ENCODE measurements at places on chromosomes 13 and 19.

DNA sequence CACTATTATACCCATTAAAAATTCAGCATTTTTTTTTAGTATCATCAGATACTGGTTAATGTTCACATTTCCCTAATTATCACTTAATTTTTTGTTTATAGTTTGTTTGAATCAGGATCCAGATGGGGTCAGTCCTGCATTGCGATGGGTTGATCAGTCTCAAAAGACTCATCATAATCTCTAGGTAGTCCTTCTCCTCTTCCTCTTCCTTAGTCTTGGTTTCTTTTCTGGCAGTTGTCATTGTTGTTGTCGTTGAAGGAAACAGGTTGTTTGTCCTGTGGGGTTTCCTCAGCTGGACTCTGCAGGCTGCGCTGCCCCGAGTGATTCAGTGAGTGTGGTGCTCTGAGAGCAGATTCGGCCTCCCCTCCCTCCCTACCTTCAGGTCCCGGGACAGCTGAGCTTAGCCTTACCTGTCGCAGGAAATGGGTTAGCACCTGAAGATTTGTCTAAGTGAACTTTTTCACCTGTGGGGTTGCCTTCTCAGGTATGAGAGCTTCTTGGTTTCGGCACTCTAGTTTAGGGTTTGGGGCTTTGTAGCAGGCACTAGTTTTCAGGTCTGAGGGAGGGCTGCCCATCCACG lies 34.1 kb downstream of the NFIX start:
- no peak for DNase-seq

- DNase-seq = no peak
These were observed 965.6 kb downstream of the EFNB2 start for GRCh38 chr13:105569816-105570215.

- DNase-seq = peak; percentile 51
These were observed 78.3 kb downstream of the CYSLTR2 start for GRCh38 chr13:48731957-48732569.

GRCh38 chr13:40061466-40062450 lies 406.3 kb downstream of the COG6 start:
- no peak for DNase-seq

- DNase-seq = no peak
These were observed 271.1 kb downstream of the UQCRFS1 start for GRCh38 chr19:28941833-28942232.

GRCh38 chr19:38004521-38005223 lies 97.7 kb downstream of the SIPA1L3 start:
- DNase-seq = no peak

DNA sequence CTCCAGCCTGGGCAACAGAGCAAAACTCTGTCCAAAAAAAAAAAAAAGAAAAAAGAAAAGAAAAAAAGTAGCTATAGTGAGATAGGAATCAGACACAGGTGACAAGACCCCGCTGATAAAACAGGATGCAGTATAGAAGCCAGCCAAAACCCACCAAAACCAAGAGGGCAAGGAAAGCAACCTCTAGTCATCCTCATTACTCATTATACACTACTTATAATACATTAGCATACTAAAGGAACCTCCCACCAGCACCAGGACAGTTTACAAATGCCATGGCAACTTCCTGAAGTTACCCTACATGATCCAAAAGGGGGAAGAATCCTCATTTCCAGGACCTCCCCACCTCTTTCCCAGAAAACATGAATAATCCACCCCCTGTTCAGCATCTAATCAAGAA lies 35.6 kb upstream of the UBL3 start:
- DNase-seq = no peak

- no peak for DNase-seq
These were observed 87.1 kb upstream of the FNDC3A start for GRCh38 chr13:48888613-48889012.

GRCh38 chr13:80341101-80341755 lies at the start of gene SPRY2:
TSS of gene SPRY2 (minus strand) at chr13:80341126. CDS start at chr13:80337705, 3,421 bp downstream.
- DNase-seq = no peak

GRCh38 chr13:50370303-50370950 lies 355.2 kb downstream of the KCNRG start:
- no peak for DNase-seq

DNA sequence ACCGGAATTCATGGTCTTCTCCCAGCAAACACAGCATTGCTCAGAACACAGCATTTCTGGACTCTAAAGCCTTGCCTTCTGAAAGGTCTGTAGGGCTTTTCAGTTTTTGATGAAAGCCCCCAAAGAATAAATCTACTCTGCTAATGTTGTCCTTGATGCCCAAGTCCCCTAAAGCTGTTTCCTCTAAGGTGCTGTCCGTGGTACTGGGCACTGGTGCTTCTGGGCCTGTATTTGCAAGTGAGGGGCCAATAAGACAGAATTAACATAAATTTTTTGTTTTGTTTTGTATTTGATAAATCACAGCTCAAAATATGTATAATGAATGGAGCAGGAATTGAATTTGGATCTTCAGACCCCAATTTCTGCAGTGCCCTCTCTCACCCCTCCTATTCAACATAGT lies 12.1 kb upstream of the LGALS13 start:
- DNase-seq = no peak

- DNase-seq = no peak
These were observed 9.8 kb downstream of the KBTBD6 start for GRCh38 chr13:41122838-41123237.

GRCh38 chr19:2492870-2493269 lies 16.9 kb downstream of the GADD45B start:
- DNase-seq = no peak

DNA sequence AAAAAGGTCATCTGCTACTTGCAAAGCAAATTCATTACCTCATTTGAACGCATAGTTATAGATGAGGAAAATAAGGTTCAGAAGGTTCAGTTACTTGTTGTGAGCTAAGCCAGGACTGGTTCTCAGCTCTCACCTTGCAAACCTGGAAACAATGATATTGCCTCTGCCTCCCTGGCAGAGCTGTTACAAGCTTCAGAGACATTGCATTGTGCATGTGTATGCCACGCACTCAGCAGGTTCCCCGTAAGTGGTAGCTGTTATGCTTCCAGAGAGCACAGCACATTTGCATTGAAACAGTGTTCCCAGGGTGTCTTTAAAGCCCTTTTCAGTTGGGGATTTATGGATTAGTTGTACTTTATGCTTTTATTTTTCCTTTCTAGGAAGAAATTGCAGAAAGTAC lies 80.6 kb downstream of the DGKH start:
- no peak for DNase-seq

DNA sequence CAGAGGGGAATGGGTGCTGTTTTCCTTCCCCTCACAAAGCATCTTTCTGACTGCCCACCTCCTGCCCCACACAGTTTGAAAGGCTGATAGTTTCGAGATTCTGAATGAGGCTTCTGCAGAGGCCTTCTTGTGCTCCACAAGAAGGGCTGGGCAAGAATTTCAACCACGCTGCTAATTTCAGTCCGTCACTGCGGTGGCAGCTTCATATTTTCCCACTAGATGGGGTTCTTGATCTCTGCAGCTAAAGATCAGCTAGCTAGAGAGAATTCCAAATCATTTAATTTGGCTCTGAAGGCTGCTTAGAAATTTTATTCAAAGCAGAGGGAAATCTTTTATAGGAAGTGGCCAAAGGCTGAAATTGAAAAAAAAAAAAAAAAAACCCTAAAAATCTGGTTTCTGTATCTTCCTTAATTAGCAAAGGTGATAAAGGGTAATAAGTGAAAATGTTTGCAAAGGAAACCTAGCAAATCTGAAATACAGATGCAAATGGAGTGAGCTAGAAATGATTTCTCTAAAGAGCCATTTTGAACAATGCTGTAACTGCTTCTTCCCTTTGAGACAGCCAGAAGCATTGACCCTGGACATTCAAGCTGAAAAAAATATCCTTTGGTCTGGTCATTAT lies 38.0 kb upstream of the C13orf42 start:
- DNase-seq = no peak

- no peak for DNase-seq
These were observed 9.8 kb upstream of the SIGLEC12 start for GRCh38 chr19:51511353-51511752.

DNA sequence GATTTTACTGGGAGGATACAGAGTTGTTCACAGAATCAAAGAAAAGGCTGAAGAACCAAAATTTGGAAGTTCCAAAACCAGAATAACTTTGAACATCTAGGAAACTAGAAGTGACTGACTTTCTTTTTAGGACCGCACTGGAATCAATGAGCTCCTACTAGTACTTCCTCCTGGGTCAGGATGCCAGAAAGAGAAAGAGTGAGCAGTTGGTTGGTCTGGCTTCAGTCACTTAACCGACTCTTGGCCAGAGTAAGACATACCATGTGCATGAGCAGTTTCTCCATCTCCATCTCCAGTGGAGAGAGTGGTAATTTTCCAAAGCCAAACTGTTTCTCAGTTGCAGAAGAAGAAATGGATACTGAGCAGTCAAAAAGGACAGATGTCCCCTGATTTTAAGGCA lies 27.1 kb upstream of the MTUS2 start:
- DNase-seq = no peak

GRCh38 chr19:28862238-28862637 lies 350.7 kb downstream of the UQCRFS1 start:
- no peak for DNase-seq

DNA sequence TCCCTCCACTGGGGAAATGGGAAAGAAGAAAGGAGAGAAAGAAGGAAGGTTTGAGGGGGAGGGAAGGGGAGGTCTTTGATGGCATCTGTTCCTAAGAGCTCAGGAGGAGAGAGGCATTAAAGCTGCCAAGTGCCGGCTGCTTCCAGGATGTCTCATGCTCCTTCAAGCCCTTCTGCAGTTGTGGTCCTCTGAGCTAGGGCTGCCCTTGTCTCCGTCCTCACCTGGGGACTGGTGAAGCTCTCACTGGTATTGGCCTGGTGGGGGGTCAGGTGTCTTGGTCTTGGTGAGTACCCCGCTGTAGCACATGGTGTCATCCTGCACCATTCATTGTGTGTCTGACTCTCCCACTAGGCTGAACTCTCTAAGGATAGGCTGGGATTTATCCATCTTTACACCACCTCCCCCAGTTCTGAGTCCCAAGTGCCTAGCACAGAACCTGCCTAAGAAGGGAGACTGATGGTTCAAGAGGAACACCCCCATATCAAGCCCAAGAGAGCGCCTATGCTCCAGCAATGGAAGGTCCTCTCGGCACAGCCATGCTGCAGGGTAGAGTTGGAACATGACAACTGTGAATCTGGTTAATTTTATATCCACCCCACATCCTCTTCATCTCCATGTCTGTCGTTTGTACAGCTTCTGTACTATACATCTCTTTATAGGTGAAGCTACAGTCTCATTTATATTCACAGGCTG lies 83.7 kb downstream of the AKAP11 start:
- DNase-seq = no peak

GRCh38 chr19:35287713-35288112 lies 4.2 kb upstream of the MAG start:
- DNase-seq = no peak

DNA sequence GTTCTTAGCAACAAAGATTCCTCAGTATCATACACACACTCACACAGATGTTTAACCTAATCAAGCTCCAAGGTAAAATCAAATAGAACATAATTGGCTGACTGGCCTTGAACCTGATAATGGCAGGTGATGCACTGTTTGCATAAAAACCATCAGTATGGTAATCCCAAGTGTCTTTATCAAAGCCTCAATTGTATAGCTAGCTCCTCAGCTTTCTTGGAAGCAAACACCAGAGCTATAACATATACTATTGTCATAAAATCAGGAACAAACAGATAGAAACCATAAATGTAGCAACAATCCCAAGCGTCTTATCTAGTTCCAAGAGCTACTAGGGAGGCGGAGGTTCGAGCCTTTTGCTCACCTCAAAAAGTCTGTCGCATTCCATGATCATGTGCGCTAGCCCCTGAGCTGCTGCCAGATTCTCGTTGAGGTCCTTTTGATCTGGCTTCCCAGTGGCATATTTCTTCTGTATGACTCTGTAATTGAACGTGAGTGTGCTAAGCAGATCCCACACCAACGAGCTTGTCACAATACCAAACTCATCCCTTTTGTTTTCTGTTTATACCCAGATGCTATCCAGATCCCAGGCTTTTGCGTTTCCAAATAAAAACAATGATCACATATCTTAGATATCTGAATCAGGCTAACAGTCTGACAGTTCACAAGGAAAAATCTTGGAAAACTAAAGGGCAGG lies 95.3 kb downstream of the KL start:
- DNase-seq = no peak

- DNase-seq = no peak
These were observed 714 bp downstream of the PLPP2 start for GRCh38 chr19:290372-291005.

GRCh38 chr13:49444524-49445395 lies 686 bp downstream of the SETDB2 start:
- DNase-seq = no peak

DNA sequence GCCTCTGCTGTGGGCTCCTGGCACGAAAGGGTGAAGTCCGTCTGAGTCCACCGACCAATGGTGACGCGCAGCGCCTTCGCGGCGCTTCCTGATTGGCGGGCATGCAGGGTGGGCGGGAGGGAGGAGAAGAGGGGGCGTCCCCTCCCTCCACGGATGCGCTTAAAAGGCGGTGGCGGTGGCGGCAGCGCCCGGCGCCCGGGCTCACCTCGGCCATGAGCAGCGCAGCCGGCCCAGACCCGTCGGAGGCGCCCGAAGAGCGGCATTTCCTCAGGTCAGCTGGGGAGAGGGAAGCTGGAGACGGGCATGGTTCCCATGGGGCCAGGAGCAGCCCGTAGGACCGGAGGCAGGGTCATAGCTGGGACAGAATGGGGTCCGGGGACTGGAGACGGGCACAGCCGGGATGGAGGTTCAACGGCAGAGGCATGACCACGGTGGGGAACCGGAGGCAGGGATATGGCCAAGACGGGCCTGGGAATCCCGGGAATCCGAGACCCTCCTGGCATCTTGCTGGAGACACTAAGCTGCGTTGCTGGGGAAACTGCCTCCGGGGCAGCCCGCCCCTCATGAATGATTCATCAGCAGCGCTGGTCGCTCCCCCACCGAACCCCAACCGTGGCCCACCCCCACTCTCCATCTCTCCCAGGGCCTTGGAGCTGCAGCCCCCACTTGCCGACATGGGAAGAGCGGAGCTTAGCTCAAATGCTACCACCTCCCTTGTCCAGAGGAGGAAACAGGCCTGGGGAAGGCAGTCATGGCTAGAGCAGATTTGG lies at the start of gene YJEFN3:
YJEFN3 (plus strand) TSS at position 191 of the 770 bp plus-strand sequence; CDS start at position 213, 22 bp downstream.
- DNase-seq = no peak

- DNase-seq = no peak
These were observed 12.1 kb upstream of the CEACAM3 start for GRCh38 chr19:41784312-41784711.

GRCh38 chr19:55353356-55353802 lies 1.1 kb downstream of the COX6B2 start:
- DNase-seq = no peak

DNA sequence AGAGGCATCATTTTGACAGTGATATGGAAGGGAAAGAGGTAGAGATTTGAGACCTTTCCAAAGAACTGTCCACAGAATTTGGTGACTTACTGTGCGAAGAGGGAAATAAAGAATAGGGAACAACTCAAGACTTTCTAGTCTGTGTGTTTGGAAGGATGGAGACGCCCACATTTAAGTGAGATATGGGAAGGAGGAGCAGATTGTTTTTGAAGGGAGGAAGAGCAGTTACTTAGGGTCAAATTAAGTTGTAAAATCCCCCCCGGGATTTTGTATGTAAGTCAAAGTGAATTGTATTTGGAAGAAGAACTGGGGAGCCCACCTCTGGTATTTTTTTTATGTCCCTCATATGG lies 1.2 kb downstream of the USPL1 start:
- DNase-seq = no peak

Measured in stimulated activated CD4-positive, alpha-beta T cell treated with anti-CD3 and anti-CD28 coated beads, TNF-alpha, amount 100 ng/mL, for 1 hour (primary cell).